ENCODE measurements at places on chromosomes 12 and 14.

DNA sequence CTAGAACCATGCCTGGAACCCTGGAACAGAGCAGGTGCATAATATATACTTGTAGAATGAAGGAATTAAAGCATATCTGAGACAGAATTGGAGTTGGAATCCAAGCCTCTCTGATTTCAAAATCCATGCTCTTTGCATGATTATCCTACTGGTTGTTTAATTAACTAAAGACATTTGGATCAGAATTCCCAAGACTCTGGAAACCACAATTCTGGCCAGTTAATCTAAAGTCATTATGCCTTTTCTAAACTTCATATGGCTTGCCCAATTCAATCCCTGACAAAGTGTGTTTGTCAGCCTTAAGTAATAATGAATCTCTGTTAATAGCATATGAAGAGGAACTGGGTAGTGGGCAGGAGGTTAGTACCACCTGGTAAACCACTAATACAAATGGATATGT lies 422.6 kb downstream of the ATP23 start:
- DNase-seq = no peak

DNA sequence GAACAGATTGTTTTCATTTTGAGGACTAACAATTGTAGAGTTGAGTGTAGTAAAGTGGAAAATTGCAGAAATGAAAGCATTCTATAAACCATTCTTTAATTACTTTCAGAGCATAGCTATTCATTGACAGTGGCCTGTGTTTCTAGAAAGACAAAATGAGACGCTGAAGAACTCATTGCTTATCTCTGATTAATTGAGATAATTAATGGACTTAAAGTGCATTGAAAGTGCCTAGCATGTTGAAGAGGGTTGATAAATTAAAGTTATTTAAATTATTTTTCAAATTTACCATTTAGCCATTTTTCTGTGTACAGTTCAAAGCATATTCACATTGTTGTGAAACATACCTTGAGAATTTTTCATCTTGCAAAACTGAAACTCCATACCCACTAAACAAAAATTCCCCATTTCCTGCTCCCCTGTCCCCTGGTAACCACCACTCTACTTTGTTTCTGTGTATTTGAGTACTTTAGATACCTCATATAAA lies 57.4 kb downstream of the DAAM1 start:
- DNase-seq = no peak

- DNase-seq = no peak
Measured at GRCh38 chr14:54650959-54651351, 84.0 kb downstream of the SAMD4A start.

DNA sequence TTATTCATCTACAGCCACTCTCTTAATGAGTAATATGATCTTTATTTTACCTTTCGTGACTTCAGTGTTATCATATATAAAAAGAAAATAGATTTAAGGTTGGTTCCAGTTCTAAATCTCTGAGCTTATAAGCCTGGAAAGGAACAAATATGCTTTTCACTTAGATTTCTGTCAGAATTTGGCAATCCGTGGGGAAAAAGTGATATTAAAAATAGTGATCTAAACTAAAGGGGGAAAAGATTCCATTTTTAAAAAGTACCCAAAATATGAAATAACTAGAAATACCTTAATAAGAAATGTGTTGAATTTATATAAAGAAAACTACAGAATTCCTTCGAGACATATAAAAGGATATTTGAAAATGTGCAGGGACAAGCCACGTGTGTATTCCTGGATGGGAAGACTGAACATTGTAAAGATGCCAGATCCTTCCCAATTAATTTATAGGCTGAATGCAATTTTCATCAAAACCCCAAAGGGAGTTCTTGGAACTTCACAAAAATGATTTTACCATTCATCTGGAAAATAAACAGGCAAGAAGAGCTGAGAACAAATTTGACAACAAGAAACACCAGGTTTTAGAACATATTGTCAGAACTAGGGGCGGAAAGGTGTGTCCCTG lies 142.5 kb downstream of the EFCAB11 start:
- no peak for DNase-seq

GRCh38 chr14:36069535-36069900 lies 107.0 kb downstream of the PTCSC3 start:
- DNase-seq = no peak

- no peak for DNase-seq
Measured at GRCh38 chr12:124626971-124627411, 59.6 kb upstream of the NCOR2 start.

GRCh38 chr12:26520109-26520508 lies 312.9 kb downstream of the ITPR2 start:
- no peak for DNase-seq

DNA sequence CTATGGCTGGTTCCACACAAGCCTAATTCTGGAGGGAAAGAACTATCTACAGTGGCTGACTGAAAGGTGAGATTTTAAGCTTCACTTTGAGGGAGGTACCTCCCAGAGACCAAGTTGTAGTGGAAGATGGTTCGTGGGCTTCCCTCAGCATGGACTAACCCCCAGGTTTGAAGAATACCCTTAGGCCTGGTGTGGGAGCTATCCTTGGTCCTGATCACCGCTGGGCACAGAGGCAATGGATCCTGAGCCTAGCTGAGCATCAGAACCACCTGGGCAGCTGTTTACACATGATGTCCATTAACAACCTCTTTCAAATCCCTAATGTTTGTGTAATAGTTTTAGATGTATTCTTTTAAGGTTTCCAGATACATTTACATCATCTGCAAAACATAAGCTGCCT lies 10.3 kb downstream of the DAO start:
- DNase-seq = no peak

- no peak for DNase-seq
Measured at GRCh38 chr12:11765817-11766794, 116.6 kb downstream of the ETV6 start.

DNA sequence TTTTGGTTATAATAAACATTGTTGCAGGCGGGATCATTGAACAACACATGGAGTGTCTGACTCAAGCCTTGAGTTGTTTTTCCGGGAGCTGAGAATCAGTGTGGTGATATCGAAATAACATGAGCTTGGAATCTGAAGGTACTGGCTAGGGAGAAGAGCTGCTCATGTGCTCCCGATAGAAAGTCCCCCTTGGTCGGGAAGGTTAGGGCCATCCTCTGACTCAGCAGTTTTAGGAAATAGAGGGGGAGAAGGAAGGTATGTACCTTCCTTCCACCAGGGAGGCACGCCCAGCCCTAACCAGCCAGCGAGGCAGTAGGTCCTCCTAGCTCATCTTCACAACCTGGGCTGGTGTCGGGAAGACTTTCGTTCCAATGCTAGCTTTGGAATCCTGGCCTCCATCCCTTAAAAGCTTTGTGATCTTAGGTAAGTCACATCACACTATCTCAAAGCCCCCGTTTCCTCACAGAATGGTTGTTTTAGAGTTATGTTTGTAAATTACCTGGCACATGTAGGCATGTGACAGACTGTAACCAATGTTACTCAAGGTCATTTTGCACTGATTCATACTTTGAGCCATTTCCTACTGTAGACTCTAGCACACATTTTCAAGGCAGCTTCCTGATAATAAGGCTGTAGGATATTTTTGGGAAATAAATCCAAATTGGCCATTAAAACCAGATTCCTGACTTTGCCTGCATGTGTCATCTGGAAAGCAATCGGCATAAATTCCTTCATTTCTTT lies 1.9 kb upstream of the RAB35 start:
- no peak for DNase-seq

DNA sequence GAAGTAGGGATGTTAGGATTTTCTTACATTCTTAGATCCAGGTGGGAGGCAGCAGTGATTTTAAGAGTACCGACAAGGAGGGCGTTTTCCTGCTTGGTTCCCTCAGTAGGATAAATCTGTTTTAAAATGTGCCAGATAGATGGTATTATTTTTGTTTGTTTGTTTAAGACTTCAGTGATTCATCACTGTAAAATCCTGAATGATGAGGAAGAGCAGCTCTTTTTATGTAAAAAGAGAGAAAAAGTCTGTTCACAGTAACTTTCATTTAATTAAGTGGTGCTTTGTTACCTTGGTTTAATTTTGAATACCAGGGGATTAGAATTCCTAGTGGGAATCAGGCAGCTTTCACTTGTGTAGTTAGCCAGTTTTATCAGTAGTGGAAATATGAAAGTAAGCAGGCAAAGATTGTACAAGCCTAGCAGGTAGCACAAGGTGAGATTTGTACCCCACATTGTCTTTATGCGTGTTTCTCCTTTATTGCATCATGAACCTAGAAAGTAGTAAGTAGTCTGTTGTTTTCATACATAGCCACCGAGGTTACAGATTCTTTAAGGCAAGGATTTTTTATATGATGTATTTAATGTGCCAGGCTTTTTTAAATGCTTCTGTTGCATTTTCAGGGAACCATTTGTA lies 349.6 kb downstream of the CCDC91 start:
- no peak for DNase-seq

DNA sequence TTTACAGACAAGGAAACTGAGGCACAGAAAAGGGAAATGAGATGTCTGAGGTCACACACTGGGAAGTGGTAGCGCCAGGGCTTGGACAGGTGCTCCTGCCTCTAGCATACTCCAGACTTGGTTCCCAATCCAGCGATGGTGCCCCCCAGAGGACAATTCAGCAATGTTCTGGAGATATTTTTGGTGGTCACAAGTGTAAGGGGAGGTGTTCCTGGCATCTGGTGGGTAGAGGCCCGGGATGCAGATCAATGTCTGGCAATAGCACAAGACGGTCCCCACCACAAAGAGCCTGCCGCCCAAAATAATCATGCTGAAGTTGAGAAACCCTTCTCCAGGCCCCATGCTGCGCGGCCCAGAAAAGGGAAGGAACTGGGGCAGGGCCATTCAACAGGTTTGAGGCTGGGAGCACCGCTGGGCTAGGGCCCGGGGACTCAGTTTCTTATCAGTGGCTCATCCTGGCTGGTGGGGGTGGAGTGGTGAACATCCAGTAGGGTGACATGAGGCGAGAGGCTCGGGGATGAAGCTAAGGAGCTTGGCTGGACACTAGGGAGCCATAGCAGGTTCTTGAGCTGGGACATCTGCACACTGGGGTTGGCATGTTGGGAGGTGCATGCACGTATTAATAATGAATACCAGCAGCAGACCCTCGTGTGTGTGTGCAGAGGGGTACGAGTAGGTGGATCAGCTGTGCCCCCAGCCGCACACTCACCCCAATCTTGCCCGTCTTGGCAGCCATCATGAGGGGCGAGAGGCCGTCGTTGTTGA lies 35.1 kb downstream of the TRPV4 start:
- no peak for DNase-seq

DNA sequence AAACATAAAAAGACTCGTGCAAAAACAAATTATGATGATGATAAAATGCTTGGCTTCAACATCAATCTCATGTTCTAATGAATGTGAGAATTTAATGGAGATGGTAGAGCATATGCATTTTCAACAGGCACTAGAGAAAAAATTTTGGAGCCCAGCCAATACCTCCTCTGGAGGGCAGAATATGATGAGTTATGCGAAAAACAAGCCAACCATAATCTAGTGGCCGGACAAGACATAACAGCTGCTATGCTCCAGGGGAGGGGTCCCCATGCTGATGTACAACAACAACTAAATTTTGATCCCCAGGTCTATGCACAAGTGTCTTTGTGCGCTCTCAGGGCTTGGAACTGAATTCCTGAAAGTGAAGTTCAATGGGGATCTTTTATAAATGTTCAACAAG lies 1197.5 kb downstream of the LRFN5 start:
- DNase-seq = no peak

- DNase-seq = no peak
Measured at GRCh38 chr14:72699852-72700257, 194.0 kb downstream of the DPF3 start.

DNA sequence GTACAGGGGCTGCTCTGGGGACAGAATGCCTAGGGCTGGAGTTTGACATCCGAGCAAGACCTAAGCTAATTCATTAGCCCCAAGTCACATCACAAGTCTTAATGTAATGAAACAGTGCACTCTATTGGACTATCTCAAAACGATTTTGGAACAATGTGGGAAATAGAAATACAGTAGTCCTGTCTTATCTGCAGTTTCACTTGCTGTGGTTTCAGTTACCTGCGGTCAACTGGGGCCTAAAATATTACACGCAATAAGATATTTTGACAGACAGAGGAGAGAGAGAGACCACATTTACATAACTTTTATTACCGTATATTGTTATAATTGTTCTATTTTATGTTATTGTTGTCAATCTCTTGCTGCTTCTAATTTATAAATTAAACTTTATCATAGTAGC lies 21.1 kb downstream of the MOAP1 start:
- DNase-seq = no peak

- no peak for DNase-seq
Measured at GRCh38 chr12:86091681-86092080, 164.5 kb downstream of the MGAT4C start.

GRCh38 chr14:94998685-94999084 lies 158.6 kb downstream of the DICER1 start:
- no peak for DNase-seq

GRCh38 chr14:99757331-99758070 lies 35.7 kb upstream of the EML1 start:
- DNase-seq = peak; percentile 59

DNA sequence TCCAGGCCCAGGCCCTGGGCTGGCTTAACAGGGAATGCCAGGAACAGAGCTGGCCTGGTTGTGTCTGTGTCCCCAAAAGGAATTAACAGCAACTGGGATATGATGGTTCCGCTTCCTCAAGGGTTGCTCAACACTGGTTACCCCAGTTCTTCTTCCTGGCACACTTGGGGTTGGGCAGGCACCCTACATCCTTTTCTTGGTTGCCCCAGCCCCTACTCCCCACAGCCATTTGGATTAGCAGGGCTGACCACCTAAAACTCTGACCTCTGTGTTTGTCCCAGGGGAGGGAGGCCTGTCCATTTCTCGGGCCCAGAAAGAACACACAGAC lies 30.8 kb downstream of the NCKAP5L start:
- no peak for DNase-seq

DNA sequence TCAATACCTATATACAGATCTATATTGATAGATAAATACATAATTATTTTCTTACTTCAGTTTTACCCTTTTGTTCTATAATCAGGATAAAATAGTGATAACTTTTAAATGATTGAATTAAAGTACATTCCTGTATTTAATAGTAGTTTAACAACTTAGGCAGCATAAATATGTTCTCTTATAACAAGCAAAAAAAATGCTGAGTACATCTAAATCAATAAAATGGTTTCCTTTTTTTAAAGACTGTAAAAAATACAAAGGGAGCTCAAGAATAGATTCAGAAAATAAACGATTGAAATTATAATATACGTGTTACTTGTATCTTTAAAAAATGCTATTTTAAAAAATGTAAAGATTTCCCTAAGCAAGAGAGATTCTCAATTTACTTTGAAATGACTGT lies 393.7 kb upstream of the TMEM132C start:
- no peak for DNase-seq

DNA sequence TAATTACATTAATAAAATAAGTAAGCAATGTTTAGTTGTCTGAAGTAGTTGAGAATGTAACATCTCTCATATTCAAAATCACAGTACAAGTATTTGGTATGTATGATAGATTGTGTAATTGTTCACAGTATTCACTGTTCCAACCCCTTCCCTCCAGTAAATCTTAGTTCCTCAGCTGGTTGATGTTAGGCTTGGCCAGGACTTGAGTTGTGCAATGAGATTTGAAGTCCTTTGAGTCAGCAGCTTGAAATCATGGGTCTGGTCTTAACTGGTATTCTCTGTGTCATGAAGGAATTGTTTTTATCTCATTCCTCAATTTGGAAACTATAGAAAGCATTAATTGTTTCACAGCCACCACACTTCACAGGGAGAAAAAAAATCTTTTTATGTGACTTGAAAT lies 477.1 kb downstream of the FSCB start:
- DNase-seq = peak; percentile 26
